Hematopoietic multipotent progenitor cell (in vitro differentiated cells): ENCODE measurements at places on chromosomes 5 and 9. TPM values are rescaled to one million over a fixed set of nuclear protein-coding genes. Genes with fewer than 3 reads are reported as not detected.

DNA sequence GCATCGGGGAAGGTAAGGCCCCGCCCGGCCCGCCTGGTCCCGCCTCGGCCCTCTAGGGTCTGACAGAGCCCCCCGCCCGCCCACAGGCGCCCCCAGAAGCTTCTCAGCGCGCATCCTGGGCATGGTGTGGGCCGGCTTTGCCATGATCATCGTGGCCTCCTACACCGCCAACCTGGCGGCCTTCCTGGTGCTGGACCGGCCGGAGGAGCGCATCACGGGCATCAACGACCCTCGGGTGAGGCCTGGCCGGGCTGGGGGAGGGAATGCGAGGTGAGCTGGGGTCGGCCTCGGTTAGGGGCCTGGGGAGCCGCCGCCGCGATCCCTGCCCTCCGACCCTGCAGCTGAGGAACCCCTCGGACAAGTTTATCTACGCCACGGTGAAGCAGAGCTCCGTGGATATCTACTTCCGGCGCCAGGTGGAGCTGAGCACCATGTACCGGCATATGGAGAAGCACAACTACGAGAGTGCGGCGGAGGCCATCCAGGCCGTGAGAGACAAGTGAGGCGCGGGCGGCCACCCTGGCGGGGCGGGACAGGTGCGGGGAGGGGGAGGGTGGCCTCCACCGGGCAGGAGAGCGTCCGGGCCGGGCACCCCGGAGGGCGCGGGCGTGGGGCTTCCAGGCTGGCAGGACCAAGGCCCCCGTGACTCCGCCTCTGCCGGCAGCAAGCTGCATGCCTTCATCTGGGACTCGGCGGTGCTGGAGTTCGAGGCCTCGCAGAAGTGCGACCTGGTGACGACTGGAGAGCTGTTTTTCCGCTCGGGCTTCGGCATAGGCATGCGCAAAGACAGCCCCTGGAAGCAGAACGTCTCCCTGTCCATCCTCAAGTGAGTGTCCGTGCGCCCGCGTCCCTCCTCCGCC, 7.1 kb downstream of the LRRC26 start:
- DNase-seq = no peak

GRCh38 chr9:1591310-1591709, 423.8 kb upstream of the SMARCA2 start:
- DNase-seq = no peak

DNA sequence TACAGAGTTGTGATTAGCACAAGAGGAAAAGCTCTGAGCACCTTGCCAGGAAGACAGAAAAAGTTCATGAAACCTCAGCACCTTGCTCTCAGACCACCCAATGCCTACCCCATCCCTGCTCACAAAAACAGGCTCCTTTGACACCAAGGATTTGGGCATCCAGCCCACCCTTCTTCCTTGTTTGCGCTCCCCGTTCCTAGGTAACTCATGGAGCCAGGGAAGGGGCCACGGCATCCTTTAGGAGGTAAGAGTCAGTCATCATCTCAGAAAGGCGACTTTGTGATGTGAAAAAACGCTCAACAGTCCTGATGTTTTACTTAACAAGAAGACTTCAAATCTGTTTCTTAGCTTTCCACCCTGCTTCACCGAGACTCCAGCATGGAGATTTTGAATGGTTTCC, 29.5 kb downstream of the SH3PXD2B start:
- no peak for DNase-seq

DNA sequence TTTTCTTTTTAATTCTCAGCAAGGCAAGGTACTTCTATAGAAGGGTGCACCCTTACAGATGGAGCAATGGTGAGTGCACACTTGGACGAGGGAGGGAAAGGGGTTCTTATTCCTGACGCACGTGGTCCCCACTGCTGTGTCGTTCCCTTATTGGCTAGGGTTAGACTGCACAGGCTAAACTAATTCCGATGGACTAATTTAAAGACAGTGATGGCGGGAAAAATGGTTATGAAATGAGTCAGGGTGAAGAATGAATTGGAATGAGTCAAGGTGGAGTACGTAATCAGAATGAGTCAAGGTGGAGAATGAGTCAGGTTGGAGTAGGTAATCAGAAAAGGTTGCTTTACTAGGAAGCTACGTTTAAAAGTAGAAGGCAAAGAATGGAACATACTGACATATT, 2.1 kb upstream of the HMGCS1 start:
- no peak for DNase-seq

The CDX1 gene
- total RNA-seq = not detected

The FREM1 gene
- total RNA-seq = 26.4 TPM

The BARHL1 gene
- not detected for total RNA-seq

The RMND5B gene
- 30.4 TPM for total RNA-seq

- no peak for DNase-seq
Observed at GRCh38 chr5:116788851-116789403, 214.3 kb upstream of the SEMA6A start.

GRCh38 chr9:7777771-7778170, 21.8 kb downstream of the DMAC1 start:
- no peak for DNase-seq

- no peak for DNase-seq
Observed at GRCh38 chr5:68543212-68543611, 327.7 kb downstream of the PIK3R1 start.

The NUTM2G gene
- total RNA-seq = not detected

The DAB2IP gene
- total RNA-seq = 0.81 TPM

- no peak for DNase-seq
Observed at GRCh38 chr9:133980864-133981588, 11.1 kb downstream of the VAV2 start.

- DNase-seq = no peak
Observed at GRCh38 chr9:125750627-125751011, 3.4 kb downstream of the PBX3 start.

- DNase-seq = no peak
Observed at GRCh38 chr5:89353837-89354551, 471.0 kb upstream of the MEF2C start.

GRCh38 chr9:104858271-104858670, 69.7 kb downstream of the ABCA1 start:
- DNase-seq = no peak

DNA sequence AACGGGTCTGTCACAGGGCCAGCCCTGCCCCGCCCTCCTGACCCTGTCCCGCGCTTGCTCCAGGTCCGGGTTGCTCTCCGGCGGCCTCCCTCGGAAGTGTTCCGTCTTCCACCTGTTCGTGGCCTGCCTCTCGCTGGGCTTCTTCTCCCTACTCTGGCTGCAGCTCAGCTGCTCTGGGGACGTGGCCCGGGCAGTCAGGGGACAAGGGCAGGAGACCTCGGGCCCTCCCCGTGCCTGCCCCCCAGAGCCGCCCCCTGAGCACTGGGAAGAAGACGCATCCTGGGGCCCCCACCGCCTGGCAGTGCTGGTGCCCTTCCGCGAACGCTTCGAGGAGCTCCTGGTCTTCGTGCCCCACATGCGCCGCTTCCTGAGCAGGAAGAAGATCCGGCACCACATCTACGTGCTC, 4.2 kb downstream of the B4GALT7 start:
- no peak for DNase-seq

The FSD1L gene
- 1.6 TPM for total RNA-seq

DNA sequence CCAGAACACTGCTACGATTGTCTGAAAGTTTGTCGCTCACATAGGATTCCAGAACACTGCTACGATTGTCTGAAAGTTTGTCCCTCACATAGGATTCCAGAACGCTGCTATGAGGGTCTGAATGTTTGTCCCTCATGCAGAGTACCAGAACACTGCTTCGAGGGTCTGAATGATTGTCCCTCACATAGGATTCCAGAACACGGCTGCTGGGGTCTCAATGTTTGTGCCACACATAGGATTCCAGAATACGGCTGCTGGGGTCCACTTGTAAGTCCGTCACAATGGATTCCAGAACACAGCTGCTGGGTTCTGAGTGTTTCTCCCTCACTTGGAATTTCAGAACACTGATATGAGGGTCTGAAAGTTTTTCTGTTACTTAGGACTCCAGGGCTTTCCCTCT, 203.3 kb downstream of the FOXD4L6 start:
- no peak for DNase-seq

The FAM221B gene
- total RNA-seq = not detected

DNA sequence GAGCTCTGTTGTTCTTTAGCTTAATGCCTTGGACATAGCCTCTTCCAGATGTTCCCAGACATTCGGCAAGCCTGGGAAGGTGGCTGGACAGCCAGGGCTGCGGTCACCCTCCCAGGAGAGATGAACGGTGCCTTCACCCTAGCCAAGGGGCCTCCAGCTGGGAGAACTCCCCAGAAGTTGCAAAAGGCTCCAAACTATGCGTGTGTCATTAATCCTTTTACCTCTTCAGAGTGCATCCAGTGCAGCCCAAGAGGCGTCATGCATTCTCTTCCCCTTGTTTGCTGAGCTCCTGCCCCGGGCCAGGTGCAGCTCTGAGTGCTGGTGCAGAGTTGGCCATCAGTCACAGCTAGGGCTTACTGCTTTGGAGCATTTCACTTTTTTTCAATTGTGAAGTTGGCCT, 22.8 kb downstream of the HMCN2 start:
- DNase-seq = no peak

The GNA14 gene
- under 0.01 TPM for total RNA-seq

GRCh38 chr5:106086352-106086751, 1584.4 kb downstream of the EFNA5 start:
- DNase-seq = no peak

The IL7R gene
- total RNA-seq = 0.81 TPM

DNA sequence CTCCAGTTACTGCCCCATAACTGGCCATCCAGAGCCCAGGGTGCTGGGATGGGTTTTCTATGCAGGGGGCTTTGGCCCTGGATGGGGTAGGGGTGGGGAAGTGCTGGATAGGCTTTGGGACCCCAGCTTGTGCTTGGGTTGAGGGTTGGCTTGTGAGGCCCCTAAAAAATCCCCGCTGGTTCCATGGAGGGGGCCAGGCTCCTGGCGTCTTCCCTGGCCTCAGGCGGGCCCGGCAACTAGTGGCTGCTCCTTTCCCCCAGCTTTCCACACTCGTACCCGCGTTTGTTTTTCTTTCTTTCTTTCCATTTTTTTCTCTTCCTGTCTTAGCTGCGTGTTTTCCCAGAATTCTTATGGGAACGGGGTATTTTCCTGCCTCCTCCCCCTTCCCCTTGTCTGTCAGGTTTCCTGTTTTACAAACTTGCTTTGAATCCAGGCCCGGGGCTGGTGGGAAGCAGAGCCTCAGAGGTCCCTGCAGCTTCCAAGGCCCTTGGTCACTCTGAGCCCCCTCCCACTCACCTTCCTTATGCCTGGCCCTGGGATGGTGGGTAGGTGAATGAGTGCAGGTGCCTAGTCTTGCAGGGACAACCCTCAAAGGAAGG, 40.2 kb downstream of the RGS3 start:
- DNase-seq = no peak

- no peak for DNase-seq
Observed at GRCh38 chr9:133705576-133705975, 32.6 kb downstream of the SARDH start.

DNA sequence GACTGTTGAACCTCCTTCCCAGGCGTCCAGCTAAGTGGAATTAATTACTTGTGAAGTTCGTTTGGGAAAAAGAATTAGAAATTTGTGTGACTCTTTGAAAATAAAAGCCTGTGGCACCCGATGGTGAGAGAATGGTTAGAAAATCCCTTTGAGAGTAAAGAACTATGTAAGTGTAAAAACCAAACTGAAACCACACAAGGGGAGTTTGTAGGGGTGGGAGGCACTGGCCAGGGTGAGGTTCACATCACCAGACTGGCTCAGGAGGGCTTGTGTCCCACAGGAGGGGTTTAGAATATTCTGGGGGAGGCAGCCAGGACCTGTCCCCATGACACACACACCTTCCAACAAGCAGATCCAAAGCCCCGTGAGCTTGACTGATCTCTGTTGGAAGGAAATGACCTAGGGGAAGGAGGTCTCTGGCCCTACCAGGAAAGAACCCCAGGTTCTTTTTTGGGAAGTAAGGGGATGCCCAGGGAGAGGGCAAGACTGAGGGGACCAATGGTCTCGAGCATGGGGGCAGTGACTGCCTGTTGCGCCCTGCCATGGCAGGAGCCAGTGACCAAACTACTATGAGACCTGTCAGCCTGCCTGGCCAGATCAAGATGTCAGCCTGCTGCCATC, 4.3 kb downstream of the SPATA24 start:
- DNase-seq = no peak

- DNase-seq = no peak
Observed at GRCh38 chr9:93500571-93501298, 47.4 kb upstream of the FAM120AOS start.

The BSPRY gene
- 55.7 TPM for total RNA-seq

DNA sequence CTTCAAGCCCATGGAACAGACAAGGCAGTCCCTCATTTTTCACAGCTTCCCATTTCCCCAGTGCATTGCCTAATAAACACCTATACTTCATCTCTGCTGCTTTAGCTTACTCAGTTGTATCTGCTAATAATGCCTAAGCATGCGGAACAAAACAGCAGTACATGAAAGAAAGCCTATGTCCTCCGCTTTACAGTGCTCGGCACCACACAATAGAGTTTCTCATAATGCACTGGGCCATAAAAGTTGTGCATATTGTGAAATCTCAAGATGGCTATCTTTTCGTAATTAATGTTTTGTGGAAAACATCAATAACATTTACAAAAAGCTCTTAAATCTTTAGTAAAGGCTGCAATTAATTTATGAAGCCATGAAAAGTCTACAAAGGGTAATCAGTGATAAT, 69.3 kb downstream of the DENND1A start:
- DNase-seq = no peak

DNA sequence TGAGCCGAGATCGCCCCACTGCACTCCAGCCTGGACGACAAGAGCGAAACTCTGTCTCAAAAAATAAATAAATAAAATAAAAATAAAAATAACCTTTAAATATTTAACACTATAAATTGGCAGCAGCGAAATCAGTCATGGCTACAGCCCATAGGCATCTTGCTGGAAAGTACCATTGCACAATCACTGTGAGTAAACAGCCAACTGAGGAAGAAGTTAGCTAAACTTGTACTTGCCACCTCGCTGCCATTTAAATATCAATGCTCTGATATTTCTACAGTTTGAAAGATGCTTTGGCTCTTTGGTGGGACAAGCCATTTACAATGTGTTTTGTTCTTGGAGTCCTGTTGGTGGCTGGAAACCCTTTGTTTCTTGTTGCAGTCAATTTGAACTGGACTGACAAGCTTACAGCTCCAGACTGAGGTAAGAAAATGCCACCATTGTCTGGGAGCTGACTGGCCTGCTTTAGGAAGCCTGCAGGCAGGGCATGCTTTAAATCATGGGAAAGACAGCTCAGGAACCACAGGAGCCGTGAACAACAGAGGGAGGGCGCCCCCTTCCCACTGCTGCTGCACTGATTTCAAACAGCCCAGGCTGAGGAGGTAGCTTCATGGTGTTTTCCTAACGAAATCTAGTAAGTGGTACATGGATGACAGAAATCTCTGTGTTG, 322.8 kb upstream of the RFX3 start:
- DNase-seq = no peak

- DNase-seq = no peak
Observed at GRCh38 chr9:136418182-136419091, 8.0 kb downstream of the PMPCA start.

The DIAPH1 gene
- 41.5 TPM for total RNA-seq

The TMEM161B gene
- 7.5 TPM for total RNA-seq

The BNC2 gene
- total RNA-seq = under 0.01 TPM

The FOXD4L3 gene
- total RNA-seq = under 0.01 TPM

The ECSCR gene
- not detected for total RNA-seq
